ENCODE measurements at places on chromosomes 7 and 10.
A peak's percentile ranks its signal among the peaks of the same experiment; 100 is the strongest.

- DNase-seq: no peak
Observed at GRCh38 chr7:24368161-24368560, 84.2 kb downstream of the NPY start.

DNA sequence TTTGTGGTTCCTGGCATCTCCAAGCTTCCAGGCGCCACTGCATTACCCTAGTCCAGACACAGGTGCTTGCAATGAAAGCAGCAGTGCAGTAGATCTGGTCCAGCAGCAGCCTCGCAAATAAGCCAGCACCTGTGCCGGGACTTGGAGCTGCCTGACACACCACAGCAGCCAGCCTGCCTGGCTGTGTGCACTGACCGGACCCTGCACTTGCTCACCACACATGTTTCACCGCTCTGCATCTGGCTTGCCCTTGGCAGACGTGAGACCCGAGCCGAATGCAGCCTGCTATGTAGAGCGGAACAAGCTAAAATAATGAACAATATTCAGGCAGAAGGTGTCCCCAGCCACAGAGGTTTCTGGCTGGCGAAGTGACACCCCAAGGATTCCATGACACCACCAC, 123.6 kb upstream of the POM121L12 start:
- no peak for DNase-seq

- no peak for DNase-seq
Observed at GRCh38 chr10:80496555-80497172, 41.0 kb upstream of the SH2D4B start.

DNA sequence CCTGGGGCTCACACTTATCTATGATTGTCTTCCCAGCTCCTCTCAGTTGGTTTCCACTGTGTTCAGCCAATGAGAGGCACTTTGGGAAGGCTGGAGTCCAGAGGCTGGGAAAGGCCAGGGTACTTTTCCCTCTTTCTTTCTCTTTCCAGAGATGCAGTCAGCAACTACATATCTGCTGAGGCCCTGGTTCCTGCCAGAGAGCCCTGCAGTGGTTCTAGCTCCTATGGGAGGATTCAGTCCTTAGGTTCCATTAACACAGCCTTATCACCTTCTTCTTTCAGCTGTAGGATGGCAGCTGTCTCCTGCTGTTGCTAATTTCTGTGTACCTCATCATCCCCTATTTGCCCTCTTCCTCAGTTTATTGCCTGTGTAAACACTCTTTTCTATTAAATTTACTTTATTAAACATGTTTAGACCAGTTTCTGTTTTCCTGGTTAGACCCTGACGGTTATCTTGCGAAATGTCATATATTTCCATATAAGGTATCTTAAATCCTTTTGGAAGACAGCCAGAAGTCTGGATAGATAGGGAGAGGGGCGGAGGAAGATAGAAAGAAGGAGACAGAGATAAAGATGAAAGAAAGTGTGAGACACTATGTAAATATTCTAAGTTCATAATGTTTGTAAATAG, 100.3 kb downstream of the HGF start:
- no peak for DNase-seq

GRCh38 chr10:93844979-93845626, 48.7 kb upstream of the SLC35G1 start:
- DNase-seq: no peak

- DNase-seq: no peak
Observed at GRCh38 chr7:18221377-18222293, 194.0 kb upstream of the PRPS1L1 start.

GRCh38 chr7:17939606-17940301, 540 bp downstream of the SNX13 start:
- DNase-seq: peak; percentile 52

- peak; percentile 17 for DNase-seq
Observed at GRCh38 chr10:74851831-74852230, 25.4 kb downstream of the KAT6B start.

- no peak for DNase-seq
Observed at GRCh38 chr7:1864161-1864940, 194.3 kb downstream of the ELFN1 start.

GRCh38 chr10:1149793-1150637, 93.8 kb downstream of the WDR37 start:
- DNase-seq: peak; percentile 76

Data from lung microvascular endothelial cell (primary cell).